HTR-8/SVneo (cell line): ENCODE measurements at places on chromosomes 7 and 10.
A peak's percentile ranks its signal among the peaks of the same experiment; 100 is the strongest.

DNA sequence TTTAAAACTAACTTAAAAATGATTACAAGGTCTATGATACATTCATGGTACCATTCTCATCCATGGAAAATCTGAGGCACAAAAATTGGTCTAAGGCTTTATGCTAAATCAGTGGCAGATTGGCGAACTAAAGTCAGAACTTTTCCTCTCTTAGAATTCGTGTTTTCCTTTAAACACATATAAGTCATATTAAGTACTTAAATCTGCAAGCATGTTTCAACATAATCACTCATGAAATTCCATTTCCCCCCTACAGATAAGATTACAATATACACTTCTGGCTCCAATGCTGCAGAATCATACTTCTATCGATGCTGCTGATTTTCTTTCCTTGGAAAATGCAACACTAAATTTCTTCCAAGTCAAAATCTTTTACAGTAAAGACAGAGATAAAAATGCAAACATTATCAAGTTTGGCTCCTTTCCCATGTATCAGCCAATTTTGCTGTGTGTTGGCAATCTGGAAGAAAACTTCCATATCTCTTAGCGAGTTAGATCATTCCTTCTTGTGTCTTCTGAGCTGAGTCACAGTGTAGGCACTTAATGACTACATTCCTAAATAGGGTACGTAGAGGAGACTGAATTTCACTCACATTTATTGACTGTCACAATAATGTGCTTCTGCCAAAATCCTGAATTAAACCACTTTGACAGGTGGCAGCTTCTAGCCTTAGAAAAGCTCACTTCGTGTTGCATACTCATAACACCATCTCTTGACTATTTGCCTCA lies 76.4 kb upstream of the LRRC17 start:
- peak; percentile 65 for DNase-seq

DNA sequence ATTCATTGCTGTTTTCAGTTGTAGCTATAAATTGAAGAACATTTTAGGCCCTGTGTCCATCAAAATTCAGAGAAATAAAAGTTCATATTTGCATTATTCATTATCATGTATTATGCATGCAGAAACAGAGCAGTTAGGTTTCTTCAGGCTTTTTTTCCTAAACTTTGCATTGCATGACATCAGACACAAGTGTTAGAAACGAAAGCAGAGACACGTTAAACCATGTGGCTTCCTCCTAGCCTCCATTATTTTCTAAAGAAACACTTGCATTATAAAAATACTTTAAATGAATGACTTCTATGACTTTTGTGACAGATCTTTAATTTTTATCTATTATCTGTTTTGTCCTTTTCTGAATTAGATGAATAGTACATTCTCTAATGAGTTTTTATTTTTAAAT lies 8.8 kb upstream of the EBLN1 start:
- DNase-seq = no peak

- peak; percentile 51 for DNase-seq
These were observed 1.5 kb upstream of the NRP1 start for GRCh38 chr10:33335801-33336581.

DNA sequence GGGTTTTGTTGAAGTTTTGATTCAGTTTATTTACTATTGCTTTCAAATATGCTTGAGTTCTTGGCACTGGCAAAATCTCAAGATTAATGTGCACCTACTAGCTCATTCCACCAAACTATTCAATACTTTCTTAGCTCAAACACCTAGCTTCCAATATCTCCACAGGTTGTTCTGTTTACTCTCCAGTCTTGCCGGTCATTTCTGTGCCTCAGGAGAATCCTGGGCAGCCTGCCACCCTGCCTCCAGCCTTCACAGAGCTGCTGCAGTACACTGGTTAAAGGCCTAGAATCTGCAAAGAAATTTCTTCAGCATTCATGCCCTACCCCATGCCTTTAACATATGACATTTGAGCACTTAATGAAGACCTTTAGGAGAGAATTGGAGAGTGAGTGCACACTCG lies 4.0 kb upstream of the TMEM106B start:
- DNase-seq = no peak

DNA sequence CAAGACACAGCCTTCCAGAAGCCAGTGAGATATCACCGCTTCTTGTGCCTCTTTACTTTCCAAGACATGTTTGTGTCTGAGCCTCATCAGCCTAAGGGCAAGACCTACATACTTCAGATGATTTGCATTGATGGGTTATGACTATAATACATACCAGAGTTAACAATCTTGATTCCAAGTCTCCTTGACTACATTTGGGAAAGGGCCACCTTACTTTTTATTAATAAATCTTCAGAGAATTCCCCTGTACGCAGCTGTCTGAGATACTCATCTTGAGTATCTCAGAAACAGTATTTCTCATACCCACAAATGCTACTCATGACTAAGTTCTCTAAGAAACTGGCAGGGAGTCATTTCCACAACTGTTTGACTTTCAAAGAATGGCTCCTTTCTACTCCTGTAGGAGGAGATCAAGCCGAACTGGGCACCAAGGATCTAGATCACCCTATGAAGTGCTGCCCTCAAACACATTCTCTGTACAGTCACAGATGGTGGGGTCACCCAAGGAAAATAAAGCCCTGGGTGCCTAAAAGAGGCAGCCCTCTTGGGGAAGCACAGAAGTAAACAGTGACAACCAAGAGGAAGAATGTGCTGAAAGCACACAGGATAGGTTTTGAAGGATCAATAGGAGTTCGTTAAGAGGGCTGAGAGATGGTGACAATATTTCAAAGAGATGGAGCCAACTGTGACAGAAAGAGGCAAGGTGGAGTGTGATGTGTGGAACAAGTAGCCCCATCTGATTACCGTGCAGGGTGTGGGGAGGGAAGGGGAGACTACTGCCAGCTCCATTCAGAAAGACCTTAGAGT lies 138.9 kb downstream of the JAZF1 start:
- DNase-seq = peak; percentile 60

- no peak for DNase-seq
These were observed 10.7 kb downstream of the SUV39H2 start for GRCh38 chr10:14889318-14889717.

GRCh38 chr7:7335215-7335614 lies 152.9 kb downstream of the C1GALT1 start:
- no peak for DNase-seq

GRCh38 chr7:137847568-137848050 lies 835 bp upstream of the DGKI start:
- no peak for DNase-seq

- DNase-seq = no peak
These were observed 1.3 kb downstream of the CNNM1 start for GRCh38 chr10:99330347-99330924.

DNA sequence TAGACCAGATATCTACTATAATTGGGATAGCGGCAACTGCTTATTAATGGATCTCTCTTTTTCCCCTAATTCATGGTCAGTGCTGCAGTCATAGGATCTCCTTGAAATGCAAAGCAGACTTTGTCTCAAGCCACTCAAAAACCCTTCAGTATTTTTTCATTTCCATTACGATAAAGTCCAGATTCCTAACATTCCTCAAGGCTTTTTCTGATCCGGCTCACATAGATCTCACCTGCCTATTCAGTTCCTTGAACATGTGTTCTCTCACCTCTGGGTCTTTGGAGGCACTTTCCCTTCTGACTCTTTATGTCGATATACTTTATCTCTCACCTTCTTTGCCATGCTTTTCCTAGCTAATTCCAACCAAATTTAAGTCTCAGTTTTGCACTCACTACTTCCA lies 25.7 kb upstream of the WASL start:
- DNase-seq = no peak

DNA sequence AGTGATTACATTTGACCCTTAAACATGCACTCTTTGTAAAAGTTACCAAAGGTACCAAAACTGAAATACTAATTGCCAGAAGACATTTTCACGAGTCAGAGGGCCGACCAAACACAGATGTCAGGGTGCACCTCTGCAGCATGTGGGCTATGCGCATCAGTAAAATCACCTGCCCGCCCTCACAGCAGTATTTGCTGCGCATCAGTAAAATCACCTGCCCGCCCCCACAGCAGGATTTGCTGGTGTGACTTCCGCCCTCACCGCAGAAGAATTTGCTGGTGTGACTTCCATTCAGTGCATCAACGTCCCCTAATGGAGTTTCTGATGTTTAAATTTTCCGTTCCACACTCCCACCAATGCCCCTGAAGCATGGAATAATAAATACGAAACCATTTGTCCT lies 202.9 kb downstream of the PTPRN2 start:
- DNase-seq = no peak

GRCh38 chr7:67301667-67302066 lies 305.0 kb downstream of the TYW1 start:
- no peak for DNase-seq

DNA sequence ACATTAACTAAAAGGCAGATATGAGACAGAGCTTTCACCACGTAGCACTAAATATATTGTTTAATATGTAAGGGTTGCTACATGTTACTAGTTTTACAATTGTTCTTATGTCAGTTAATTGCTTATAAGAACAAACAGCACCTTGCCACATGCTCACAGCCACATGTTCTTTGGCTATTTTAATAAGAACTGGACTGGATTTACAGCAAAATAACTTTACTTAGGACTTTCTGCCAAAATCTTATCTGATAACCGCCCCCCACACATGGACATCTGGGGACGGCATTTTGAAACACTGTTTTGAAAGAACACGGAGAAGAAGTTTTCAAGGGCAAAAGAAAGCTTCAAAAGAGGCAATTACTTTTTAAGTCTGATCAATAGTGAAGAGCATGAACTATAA lies 45.3 kb downstream of the JAZF1 start:
- no peak for DNase-seq

GRCh38 chr10:70132098-70133029 lies at the start of gene AIFM2:
AIFM2 (minus strand) TSS chr10:70132825; CDS start chr10:70124084, 8,741 bp downstream.
- peak; percentile 83 for DNase-seq

- no peak for DNase-seq
These were observed 274.4 kb downstream of the KCNMA1 start for GRCh38 chr10:77363210-77363609.

DNA sequence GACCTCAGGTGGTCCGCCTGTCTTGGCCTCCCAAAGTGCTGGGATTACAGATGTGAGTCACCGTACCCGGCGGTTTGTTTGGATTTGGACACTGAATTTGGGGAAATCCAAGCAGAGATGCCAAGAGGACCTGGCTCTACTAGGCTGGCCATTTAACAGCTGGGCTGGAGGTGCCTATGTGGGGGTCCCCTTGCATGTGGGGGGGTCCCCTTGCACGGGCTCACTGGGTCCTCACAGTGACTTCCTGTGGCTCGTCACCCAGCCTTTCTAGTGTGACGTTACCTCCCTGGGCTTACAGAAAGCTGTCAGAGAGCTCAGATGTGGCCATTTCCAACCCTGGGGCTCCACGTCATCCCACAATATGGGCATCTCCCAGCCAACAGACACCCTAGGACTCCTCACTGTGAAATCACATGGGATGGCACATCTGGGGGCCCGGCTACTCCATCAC lies 49.3 kb upstream of the GNA12 start:
- no peak for DNase-seq

DNA sequence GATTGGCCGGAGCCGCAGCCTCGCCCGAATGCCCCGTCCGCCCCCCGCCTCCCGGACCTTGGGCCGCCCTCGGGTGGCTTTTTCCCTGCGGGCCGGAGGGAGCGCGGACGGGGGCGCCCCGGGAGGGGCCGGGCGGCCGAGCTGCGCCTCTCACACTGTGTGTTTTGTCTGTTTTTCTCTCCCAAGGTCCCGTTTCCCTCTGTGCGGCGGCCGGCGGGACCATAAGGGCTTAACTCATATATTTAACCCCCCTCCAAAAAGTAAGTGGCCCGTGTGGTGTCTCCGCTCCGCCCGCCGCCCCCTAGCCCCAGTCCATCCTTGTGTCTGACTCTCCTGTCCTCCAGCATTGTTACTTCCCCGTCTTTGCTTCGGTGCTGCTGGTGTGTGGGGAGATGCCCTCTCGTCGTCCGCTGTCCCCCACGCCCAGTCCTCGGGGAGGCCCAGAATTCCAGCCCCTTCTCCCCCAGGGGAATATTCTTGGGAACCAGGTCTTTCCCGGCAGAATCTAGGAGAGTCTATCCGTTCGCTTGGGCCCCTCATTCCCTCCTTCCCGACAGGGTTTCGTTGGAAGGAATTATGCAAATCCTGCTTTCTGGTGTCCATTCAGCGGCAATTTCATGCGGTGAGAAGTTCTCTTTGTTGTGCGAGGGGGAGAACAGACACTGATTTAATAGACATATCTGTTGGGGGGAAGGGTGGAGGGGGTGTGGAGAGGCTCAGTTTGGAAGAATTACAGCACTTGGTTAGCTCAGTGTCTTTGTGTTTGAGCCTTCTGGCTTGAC lies 1.3 kb downstream of the LCOR start:
- no peak for DNase-seq

DNA sequence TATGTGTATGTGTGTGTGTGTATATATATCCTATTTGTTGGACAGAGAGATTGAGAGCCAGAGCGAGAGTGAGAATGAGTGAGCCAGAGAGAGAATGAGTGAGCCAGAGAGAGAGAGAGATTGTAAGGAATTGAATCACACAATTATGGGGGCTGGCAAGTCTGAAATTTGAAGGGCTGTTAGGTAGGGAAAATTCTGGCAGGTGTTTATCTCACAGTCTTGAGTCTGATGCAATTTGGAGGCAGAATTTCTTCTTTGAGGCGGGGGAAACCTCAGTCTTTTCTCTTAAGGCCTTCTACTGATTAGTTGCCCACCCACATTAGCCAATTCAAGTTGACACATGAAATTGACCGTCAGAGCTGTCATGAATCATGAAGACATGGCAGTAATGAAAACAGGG lies 41.0 kb upstream of the WASL start:
- no peak for DNase-seq

- peak; percentile 10 for DNase-seq
These were observed 56.6 kb upstream of the BET1 start for GRCh38 chr7:94060752-94061151.

DNA sequence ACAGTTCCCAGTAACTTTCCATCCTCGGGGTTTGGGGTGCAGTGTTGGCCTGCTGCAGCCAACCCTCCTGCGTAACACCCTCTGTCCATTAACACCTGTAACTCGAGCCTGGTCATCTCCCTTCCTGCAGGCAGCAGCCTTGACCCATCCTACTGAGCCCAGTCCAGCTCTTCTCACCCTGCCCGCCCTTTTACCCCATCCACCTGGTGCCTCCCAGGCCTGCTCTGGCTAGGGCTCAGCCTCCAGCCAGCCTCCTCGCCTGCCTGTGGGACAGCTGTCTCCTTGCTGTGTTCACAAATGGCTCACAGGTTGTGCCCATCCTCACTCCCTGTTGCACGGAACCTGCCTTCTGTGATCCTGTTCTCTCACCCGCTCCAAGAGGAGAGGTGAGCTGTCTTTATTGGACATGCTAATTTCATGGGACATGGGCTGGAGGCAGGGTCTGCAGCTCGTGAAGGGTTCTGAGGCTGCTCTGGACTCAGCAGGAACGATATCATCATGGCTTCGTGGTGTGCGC lies 277.2 kb upstream of the TCERG1L start:
- DNase-seq = no peak
